ENCODE measurements at places on chromosomes 7 and 10.

- DNase-seq, result no peak
These were observed 5.0 kb downstream of the PRKAR2B start for GRCh38 chr7:107049480-107049879.

- DNase-seq, result no peak
These were observed 107.1 kb downstream of the RNF32 start for GRCh38 chr7:156747718-156748117.

DNA sequence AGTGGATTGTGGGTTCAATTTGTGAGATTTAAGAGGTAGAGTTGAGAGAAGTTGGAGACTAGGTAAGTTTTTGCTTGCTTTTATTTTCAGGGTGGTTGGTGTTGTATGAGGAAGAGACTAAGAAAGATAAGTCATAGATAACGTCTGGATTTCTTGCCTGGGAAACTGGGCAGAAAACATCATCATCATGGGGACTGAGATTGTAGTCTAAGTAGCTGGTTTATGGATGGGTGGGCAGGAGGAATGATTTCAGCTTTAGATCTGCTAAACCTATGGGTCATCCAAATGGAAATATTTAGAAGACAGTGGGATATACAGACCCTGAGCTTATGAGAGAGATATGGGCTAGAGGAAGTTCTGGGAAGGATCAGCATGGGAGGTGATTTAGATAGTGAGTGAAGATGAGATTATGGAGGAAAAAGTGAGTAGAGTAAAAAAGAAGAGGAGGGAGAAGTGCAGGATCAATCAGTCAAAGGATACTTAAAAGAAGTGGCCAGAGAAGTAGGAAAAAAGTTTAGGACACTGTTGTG is 169.8 kb downstream of the WNT2 start:
- DNase-seq, result no peak

DNA sequence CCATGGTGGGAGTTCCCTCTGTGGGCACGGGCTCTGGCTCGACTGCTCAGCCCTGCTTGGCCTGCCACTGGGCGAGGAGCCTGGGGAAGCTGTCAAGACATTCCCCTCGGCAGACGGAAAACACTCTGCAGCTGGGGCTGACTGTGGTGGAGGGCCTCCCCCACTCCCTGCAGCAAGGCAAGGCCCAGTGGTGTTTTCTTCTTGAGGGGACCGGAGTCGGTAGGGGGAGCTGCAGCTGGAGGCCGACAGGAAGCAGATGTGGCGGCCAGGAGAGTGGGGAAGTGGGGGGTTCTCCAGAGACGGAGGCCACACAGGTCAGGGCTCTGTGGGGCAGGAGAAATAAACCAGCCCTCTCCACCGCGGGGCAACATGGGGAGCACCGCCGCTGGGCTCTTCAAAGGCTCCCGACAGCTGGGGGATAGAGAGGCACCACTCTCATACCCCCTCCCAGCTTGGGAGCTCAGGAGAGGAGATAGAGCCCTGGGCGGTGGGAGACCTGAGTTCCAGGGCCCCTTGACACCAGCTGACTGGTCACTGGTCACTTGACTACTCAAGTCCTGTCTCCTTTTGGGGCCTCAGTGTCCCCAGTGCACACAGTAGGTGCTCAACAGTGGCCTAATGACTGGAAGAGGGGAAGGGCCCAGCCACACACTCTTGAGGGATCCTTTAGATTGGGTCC is 43.4 kb downstream of the PPIF start:
- no peak for DNase-seq

GRCh38 chr7:42262964-42263363 is 26.0 kb upstream of the GLI3 start:
- DNase-seq, result no peak
